ENCODE measurements at places on chromosomes 16 and 17. TPM values are rescaled to one million over a fixed set of nuclear protein-coding genes. Genes with fewer than 3 reads are reported as not detected.
A peak's percentile ranks its signal among the peaks of the same experiment; 100 is the strongest.

The KRT32 gene
- not detected for total RNA-seq

The UBE2Z gene
- 72.7 TPM for total RNA-seq

The FAM20A gene
- 5.0 TPM for total RNA-seq

The CACNG5 gene
- total RNA-seq, result not detected

The CYGB gene
- total RNA-seq, result 27.1 TPM

The ZG16 gene
- 0.07 TPM for total RNA-seq

- H3K4me3 ChIP-seq, result peak overlapping the region; percentile 30
- no peaks in the 10 kb centered on the region for H3K27me3 ChIP-seq
- DNase-seq, result peak; percentile 78
- H3K36me3 ChIP-seq, result peaks cover 36% of the 10 kb centered on the region
These were observed 5.1 kb downstream of the CDR2 start for GRCh38 chr16:22369221-22369811.

- H3K4me1 ChIP-seq, result no peaks in the 10 kb centered on the region
- no peak overlapping the region for H3K27ac ChIP-seq
- DNase-seq, result no peak
These were observed 111.9 kb downstream of the XYLT1 start for GRCh38 chr16:17358846-17359245.

DNA sequence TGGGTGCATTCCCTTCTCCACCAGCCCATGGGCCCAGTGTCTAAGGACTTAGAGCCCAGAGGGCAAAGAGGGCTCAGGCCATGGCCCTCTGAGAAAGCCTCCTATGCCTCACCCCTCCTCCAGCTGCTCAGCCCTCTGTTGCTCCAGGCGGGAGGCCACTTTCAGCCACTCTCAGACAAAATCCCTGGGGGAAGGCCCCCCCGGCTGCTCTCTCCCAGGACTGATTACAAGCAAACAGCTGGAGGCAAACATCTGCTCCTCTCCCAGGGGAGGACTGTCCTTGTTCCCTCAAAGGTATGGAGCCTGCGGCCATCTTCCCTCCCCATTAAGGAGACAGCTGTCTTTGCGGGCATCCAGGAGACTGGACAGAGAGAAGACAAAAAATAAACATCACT is 54.9 kb upstream of the DLX4 start:
- H3K4me1 ChIP-seq, result no peaks in the 10 kb centered on the region
- H3K27me3 ChIP-seq, result peaks cover 80% of the 10 kb centered on the region
- no peaks in the 10 kb centered on the region for H3K36me3 ChIP-seq
- no peak for DNase-seq
- H3K27ac ChIP-seq, result no peak overlapping the region
- no peak overlapping the region for H3K4me3 ChIP-seq

GRCh38 chr17:38620551-38621277 is 15.0 kb upstream of the SRCIN1 start:
- peak; percentile 100 for DNase-seq
- no peaks in the 10 kb centered on the region for H3K36me3 ChIP-seq
- peaks cover 89% of the 10 kb centered on the region for H3K4me1 ChIP-seq
- H3K27me3 ChIP-seq, result no peaks in the 10 kb centered on the region
- H3K27ac ChIP-seq, result peak overlapping the region; percentile 95

DNA sequence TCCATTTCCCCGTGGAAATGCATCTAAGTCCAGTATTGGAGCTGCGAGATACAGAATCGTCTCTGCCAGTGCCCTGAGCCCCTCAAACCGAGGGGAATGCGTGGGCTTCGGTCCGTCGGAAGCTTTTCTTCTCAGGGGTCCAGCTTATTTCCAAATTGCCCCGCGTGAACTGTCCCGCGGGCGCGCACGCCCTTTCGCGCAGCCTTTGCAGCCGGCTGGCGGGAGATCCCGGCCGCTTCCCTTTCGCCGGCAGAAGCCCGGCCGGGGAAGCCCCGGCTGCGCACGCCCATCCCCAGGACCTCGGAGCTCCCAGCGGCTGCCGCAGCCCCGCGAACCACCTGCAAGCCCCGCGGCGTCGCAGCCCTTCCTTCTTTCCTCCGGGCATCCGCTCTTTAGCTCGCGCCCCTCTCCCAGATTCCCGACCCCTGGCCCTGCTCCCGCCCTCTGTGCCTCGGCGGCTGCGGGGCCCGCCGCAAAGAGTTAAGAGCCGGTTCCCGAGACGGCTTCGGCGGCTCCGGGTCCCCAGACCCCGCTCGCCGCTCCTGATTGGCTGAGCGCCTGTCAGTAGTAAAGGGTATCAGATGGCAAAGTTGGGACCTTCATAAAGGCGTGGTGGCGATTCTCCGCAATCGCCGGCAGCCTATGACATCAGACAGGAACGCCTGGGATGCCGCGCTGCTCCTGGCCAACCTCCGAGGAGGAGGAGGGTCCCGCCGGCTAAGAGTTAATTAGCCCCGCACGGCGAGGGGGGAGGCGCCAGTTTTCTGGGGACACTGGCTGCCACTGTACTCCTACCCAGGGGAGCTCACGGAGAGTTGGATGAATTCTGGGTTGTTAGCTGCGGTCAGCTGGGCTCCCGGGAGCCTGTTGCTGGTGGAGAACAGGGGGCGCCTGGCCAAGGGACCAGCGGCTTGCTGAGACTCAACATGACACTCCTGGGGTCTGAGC is at the start of gene MYOCD:
Gene MYOCD (plus strand): TSS at position 628 of the 948 bp plus-strand sequence. CDS start 299 bp downstream, at position 927.
- no peak for DNase-seq
- no peaks in the 10 kb centered on the region for H3K27me3 ChIP-seq
- H3K4me3 ChIP-seq, result no peak within 1 kb of the TSS
- H3K27ac ChIP-seq, result no peak within 1 kb of the TSS

GRCh38 chr17:37697381-37697780 is 47.5 kb downstream of the HNF1B start:
- no peak overlapping the region for H3K4me3 ChIP-seq
- H3K36me3 ChIP-seq, result peaks cover 10% of the 10 kb centered on the region
- peaks cover 71% of the 10 kb centered on the region for H3K4me1 ChIP-seq
- no peak for DNase-seq

DNA sequence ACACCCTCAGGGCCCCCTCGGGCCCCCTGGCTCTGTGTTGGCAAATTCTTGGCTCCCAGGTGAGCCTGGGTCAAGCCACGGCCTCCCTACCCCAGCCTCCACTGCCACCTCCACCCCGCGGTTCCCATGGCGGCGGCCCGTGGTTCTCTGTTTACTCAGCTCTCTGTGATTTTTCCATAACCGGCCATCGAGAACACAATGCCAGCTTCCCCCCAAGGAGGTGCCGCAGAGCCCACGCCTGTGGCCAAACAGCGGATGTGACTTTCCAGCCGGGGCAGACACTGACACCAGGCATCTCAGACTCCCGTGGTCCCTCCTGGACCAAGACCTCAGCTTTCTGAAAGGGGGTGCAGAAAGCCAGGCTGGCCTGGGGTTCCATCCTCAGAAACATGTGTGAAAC is 21.6 kb upstream of the ATP2A3 start:
- no peak overlapping the region for H3K27ac ChIP-seq
- peaks cover 66% of the 10 kb centered on the region for H3K4me1 ChIP-seq
- H3K36me3 ChIP-seq, result no peaks in the 10 kb centered on the region

DNA sequence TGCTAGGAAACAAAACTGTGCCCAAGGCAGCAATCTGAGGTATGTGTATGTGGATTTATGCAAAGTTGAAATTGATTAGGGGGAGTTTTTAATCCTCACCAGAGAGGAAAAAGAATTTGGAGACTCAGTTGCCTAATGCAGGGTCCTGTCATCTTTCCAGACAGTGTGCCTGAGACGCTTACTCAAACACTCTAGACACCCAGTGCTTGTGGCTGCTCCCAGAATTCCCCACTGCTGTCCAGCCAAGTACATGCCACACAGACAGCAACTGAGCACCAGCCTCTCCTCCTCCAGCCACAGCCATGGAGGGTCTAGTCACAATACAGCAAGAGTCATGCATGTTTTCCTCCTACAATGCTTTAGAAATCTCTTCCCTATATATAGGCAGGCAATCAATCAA is 118.1 kb downstream of the HIC1 start:
- no peak overlapping the region for H3K4me3 ChIP-seq
- H3K4me1 ChIP-seq, result peaks cover 66% of the 10 kb centered on the region
- no peaks in the 10 kb centered on the region for H3K27me3 ChIP-seq
- no peak overlapping the region for H3K27ac ChIP-seq
- no peak for DNase-seq

DNA sequence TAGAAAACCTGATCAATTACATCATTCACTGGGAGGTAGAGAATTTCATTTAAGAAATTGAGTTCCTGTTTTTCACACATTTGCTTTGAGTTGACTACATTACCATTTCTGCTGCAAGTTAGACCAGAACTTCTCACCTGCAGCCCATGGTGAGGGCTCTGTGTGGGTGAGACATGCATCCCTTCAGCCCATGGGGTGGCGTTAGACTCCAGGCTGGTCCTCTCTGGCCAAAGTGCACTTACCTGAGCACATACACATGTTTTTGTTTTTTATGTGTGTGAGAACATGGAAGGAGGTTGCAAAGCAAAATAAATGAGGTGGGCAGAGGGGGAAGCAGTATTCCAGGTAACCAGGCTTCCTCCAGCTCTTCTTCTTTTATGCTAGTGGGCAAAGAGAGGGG is 470.2 kb downstream of the PMP22 start:
- no peak overlapping the region for H3K27ac ChIP-seq
- no peak overlapping the region for H3K4me3 ChIP-seq
- no peaks in the 10 kb centered on the region for H3K27me3 ChIP-seq

GRCh38 chr17:19447085-19447583 is 36.1 kb downstream of the RNF112 start:
- DNase-seq, result peak; percentile 66
- H3K36me3 ChIP-seq, result no peaks in the 10 kb centered on the region
- no peak overlapping the region for H3K4me3 ChIP-seq
- peaks cover 23% of the 10 kb centered on the region for H3K4me1 ChIP-seq

- H3K4me3 ChIP-seq, result no peak overlapping the region
- no peaks in the 10 kb centered on the region for H3K4me1 ChIP-seq
- H3K27me3 ChIP-seq, result no peaks in the 10 kb centered on the region
- DNase-seq, result no peak
- H3K27ac ChIP-seq, result no peak overlapping the region
- no peaks in the 10 kb centered on the region for H3K36me3 ChIP-seq
These were observed 249.8 kb downstream of the CDH11 start for GRCh38 chr16:64872101-64872500.

GRCh38 chr17:42878123-42878880 is 22.3 kb upstream of the G6PC1 start:
- H3K4me3 ChIP-seq, result no peak overlapping the region
- no peak overlapping the region for H3K27ac ChIP-seq
- DNase-seq, result peak; percentile 59
- H3K27me3 ChIP-seq, result no peaks in the 10 kb centered on the region
- peaks cover 69% of the 10 kb centered on the region for H3K4me1 ChIP-seq

DNA sequence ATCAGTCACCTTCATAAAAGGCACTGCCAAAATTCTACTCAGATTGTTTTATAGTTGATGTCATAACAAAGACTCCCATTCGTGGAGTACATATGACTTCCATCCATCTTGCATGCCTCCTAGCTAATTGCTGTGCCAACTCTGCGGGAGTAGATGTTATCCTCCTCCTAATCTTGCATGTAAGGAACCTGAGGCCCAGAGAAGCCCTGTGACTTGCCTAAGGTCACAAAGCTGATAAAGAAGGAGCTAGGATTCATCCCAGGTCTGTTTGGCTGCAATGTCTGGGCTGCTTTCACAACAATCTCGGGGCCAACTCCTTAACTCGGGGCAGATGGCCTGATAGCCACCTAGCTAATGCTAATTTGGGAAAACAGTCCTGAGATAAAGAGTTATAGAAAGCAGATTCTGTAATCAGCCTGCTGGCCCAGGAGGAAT is 87.3 kb downstream of the YPEL2 start:
- H3K4me1 ChIP-seq, result peaks cover 66% of the 10 kb centered on the region
- H3K4me3 ChIP-seq, result no peak overlapping the region
- no peaks in the 10 kb centered on the region for H3K36me3 ChIP-seq
- peaks cover 3% of the 10 kb centered on the region for H3K27me3 ChIP-seq
- no peak for DNase-seq
- no peak overlapping the region for H3K27ac ChIP-seq

DNA sequence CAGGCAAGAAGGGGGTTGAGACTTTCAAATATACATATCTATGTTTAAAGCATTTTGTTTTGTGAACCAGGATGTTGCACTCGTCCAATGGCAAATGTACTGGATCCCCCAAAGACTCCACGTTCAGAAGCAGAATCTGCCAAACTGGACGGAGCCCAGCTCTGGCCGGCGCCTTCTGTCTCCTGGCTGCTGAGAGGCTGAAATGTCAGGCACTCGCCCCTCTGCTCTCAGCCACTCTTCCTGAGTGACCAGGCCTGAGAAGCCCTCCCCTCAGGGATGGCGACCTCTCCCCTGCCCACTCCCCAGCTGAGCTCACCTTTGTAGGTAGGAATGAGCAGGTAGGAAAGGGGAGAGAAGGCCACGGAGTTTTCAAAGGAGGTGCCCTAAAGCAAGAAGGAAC is 187.5 kb upstream of the FOXF1 start:
- no peak overlapping the region for H3K27ac ChIP-seq
- DNase-seq, result no peak
- H3K27me3 ChIP-seq, result peaks cover 19% of the 10 kb centered on the region
- no peaks in the 10 kb centered on the region for H3K36me3 ChIP-seq
- H3K4me3 ChIP-seq, result no peak overlapping the region

GRCh38 chr17:17269926-17270773 is 10.9 kb downstream of the COPS3 start:
- H3K4me1 ChIP-seq, result no peaks in the 10 kb centered on the region
- H3K27me3 ChIP-seq, result no peaks in the 10 kb centered on the region
- DNase-seq, result peak; percentile 30
- no peak overlapping the region for H3K27ac ChIP-seq
- H3K4me3 ChIP-seq, result no peak overlapping the region
- peaks cover 69% of the 10 kb centered on the region for H3K36me3 ChIP-seq

- no peak overlapping the region for H3K4me3 ChIP-seq
- H3K4me1 ChIP-seq, result peaks cover 19% of the 10 kb centered on the region
- H3K27me3 ChIP-seq, result no peaks in the 10 kb centered on the region
- no peak overlapping the region for H3K27ac ChIP-seq
- H3K36me3 ChIP-seq, result peaks cover 20% of the 10 kb centered on the region
- no peak for DNase-seq
These were observed 36.9 kb upstream of the CRISPLD2 start for GRCh38 chr16:84782846-84783245.

DNA sequence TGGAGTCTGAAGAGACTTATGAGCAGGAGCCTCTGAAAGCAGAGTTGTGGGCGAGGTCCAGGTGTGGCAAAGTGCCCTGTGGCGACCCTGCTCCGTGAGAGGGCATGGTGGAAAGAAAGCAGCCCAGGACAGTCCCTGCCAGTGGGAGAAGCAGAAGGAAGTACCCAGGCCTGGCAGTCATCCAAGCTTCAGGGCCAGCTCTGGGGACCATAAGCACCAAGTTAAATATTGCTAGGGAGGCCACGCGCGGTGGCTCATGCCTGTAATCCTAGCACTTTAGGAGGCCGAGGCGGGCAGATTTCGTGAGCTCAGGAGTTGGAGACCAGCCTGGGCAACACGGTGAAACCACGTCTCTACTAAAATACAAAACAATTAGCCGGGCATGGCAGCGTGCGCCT is 4.9 kb upstream of the ASGR1 start:
- no peaks in the 10 kb centered on the region for H3K27me3 ChIP-seq
- H3K4me3 ChIP-seq, result peak overlapping the region; percentile 64
- H3K4me1 ChIP-seq, result peaks cover 69% of the 10 kb centered on the region
- no peaks in the 10 kb centered on the region for H3K36me3 ChIP-seq
- peak; percentile 84 for DNase-seq

- peaks cover 6% of the 10 kb centered on the region for H3K27me3 ChIP-seq
- H3K36me3 ChIP-seq, result no peaks in the 10 kb centered on the region
- no peak overlapping the region for H3K27ac ChIP-seq
- no peak overlapping the region for H3K4me3 ChIP-seq
- no peak for DNase-seq
These were observed 37.5 kb upstream of the BHLHA9 start for GRCh38 chr17:1232786-1233185.

GRCh38 chr16:84851192-84852127 is 31.7 kb downstream of the CRISPLD2 start:
- no peak overlapping the region for H3K4me3 ChIP-seq
- H3K4me1 ChIP-seq, result peaks cover 24% of the 10 kb centered on the region
- no peaks in the 10 kb centered on the region for H3K27me3 ChIP-seq
- H3K36me3 ChIP-seq, result no peaks in the 10 kb centered on the region
- no peak overlapping the region for H3K27ac ChIP-seq
